ENCODE measurements at places on chromosomes 7 and 10.

DNA sequence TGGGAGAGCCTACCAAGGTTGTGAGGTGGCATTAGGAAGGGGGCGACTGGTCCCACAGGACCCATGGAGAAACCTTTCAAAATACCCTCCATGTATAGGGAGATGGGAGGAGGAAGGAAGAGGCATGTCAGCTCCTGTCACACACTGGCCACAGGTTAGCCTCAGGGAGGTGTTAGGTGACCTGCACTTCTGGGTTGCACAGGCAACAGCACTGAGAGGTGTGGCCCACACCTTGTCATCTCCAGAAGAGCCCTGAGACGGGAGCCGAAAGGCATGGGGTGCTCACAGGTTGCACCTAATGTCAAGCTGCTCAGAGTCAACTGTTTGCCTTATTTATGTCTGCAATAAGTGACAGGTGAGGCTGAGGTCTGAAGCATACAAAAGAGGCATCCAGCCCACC, 14.6 kb upstream of the USP6NL start:
- DNase-seq, result no peak

DNA sequence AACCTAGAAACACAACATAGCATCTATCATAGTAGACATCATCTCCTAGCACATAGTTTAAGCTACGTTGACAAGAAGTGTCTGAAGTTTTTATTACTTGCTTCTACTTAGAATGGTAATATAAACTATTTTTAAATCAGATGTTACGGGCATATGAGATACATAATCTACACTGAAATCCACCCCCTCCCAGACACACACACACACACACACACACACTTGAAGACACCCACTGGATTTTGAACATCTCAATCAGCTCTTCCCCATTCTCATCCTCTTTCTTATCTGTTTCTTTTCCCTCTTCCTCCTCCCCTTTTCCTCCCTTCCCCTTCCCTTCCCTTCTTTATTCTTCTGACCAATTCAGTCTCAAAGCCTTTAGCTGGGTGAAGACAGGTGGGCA, 175.9 kb downstream of the PAXIP1 start:
- DNase-seq, result no peak

DNA sequence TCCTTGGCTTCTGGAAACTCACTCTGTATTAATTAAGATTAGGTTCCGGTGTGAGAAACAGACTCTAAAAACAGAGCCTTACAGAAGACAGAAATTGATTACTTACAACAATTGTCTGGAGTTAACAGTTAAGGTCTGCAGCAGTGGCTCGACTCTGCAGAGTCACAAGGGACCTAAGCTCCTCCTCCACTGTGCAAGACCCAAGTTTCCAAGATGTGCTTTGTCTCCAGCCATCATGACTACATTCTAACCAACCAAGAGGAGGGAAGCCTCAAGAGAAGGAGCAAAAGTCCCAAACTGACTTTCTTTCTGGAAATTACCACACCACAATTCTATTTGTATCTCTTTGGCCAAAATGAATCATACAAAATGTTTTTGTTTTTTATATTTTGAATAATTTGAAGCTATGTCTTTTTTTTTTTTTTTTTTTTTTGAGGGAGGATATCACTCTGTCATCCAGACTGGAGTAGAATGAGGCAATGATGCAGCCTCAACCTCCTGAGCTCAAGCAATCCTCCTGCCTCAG, 14.2 kb upstream of the ODAD2 start:
- DNase-seq, result no peak

GRCh38 chr7:21642422-21642821, 99.6 kb downstream of the DNAH11 start:
- DNase-seq, result no peak

DNA sequence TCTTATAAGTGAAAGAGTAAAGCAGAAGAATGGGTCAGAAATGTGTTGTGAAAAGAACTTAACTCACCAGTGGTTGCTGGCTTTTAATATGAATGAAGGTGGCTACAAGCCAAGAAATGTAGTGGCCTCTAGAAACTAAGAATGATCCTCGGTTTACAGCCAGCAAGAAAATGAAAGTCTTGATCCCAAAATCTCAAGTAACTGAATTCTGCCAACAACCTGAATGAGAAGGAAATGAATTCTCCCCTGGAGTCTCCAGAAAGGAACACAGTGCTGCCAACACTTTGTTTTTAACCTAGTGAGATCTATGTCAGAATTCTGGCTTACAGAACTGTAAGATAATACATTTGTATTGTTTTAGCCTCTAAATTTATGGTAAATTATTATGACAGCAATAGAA, 193.0 kb downstream of the FZD1 start:
- no peak for DNase-seq

GRCh38 chr10:69797959-69798358, 3.7 kb upstream of the COL13A1 start:
- no peak for DNase-seq

DNA sequence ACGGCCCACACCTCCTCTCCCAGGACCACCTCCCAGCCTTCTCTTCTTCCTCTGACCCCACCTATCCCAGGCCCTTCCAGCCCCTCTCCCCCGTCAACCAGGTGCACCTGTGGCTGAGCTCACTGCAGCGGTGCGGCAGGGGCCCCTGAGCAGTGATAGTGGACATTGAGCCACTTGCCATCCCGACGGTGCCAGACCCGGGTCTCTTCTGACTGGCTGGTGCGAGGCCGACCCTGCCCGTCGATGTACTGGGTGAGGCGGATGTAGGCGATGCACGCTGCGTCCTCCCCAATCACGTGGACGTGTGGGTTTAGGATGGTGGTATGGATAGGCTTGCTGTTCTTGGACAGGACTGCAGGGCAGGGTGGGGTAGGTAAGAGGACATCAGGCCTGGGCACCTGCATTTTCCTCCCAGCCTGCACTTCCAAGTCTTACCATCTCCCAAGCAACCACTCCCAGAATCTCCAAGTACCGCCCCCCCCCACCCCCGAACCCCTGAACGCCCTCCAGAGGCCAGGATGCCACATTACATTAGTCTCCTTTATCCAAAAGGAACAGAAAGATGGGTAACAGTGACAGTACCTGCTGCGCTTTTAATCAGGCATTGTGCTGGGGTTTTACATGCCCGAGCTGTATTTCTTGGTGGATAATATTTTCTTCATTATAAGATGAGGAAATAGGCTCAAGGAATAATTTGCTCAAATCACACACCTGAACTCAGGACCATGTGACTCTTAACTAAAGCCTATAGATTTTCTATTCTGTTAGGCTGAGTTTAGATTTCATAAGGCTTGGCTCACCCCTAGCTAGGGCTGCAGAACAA, 3.7 kb upstream of the NDST2 start:
- DNase-seq, result no peak

GRCh38 chr10:23408330-23408976, 30.4 kb upstream of the OTUD1 start:
- DNase-seq, result no peak

- DNase-seq, result no peak
These were observed 10.4 kb downstream of the CUL2 start for GRCh38 chr10:35079763-35080162.

DNA sequence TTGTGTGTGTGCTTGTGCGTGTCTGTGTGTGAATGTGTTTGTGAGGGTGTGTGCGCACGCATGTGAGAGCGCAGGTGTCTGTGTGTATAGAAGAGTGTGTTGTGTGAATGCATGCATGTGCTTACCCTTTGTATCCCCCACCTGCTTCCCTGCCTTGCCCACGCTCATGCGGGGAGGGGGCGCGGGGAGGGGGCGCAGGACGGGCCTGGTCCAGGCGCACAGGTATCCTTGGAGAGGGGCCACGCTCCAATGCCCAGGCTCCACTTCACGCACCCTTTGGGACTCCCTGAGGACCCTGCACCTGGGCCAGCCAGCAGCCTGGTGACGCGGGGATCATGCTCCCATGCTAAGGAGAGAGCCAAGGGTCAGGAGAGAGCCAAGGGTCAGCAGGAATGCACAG, 47.9 kb upstream of the EN2 start:
- no peak for DNase-seq
